ENCODE measurements at places on chromosomes 4 and X.
A peak's percentile ranks its signal among the peaks of the same experiment; 100 is the strongest.

DNA sequence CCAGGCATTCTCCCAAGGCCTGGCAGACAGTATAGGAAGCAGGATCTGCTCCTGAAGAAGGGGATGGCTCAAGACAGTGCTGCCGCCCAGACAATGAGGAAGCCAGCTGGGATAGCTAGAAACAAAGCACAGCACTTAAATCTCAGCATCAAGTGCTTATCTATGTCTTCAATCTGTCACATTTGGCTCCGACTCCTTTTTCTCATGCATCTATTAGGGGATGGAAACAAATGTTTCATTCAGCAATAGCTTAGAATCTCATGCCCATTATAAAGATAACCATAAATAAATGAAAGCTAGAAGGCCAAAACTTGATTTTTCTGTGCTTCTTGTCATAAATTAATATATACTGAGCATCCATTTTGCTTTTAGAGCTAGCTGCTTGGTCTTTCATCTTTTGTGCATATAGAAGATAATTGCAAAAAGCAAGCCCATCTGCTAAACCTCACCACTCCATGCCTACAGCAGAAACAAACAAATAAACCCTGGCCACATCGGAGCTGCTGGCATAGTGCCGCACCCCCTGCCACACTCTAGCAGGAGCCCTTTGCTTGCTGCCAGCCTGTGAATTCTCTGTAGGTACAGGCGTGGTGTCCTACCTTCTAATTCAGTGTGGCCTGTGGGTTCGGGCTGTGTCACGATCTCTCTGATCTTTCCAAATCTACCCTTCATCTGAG, 75.9 kb downstream of the AASDH start:
- DNase-seq, result no peak

GRCh38 chr4:114088481-114088880, 109.0 kb upstream of the ARSJ start:
- no peak for DNase-seq

- peak; percentile 92 for DNase-seq
These were observed 4.6 kb downstream of the ARHGAP10 start for GRCh38 chr4:147736458-147736857.

DNA sequence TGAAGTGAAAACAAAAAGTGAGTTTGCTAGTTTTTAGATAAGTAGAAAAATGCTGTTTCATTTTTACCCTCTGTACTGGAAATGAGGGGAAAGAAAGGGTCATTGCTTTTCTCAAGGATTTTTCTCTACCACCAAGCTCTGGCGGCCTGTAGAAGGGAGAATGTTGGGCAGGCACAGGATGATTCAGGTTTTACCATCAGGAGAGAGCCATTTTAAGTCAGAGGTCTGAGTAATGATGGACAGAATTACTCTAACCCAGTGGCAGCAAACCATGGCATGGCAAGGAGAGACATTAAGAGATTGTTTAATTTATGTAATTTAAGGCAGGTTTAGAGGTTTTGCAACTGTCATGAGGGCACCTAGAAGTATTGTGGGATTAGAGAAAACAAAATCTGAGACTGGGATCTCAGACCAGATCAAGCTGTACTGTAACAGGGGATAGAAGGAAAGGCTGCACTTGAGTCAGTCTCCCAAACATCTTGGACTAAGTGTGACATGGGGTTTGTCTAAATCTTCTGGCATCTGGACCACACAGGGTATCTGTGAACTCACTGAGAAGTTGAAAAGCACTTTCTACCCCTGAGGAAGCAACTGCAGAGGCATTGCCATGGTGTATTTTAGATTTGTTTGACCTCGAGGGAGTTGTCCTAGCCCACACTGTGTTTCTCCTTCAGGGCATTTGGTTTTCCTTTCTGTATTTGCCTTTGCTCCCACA, 81.6 kb downstream of the BANK1 start:
- DNase-seq, result no peak

GRCh38 chr4:160019936-160020335, 917.1 kb downstream of the RAPGEF2 start:
- no peak for DNase-seq

DNA sequence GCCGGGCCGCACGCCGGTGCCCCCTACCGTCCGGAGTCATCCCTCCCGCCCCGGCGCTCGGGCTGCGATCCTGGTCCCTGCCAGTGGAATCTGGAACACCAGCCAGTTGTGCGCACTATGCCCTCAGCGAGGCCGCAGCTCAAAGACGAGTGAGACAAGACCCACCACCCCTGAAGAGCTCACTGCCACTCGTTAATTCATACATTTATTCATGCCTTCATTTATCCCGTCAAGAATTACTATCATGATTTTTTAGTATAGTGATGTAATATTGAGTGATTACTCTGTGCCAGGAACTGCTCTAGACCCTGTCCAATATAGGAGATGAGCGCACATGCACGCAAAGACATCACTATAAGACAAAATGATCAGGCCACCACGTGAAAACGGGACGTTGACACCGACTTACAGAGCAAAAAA, 247 bp upstream of the PPA2 start:
- peak; percentile 81 for DNase-seq

- DNase-seq, result peak; percentile 96
These were observed 8.8 kb downstream of the ENPEP start for GRCh38 chr4:110484767-110485166.

DNA sequence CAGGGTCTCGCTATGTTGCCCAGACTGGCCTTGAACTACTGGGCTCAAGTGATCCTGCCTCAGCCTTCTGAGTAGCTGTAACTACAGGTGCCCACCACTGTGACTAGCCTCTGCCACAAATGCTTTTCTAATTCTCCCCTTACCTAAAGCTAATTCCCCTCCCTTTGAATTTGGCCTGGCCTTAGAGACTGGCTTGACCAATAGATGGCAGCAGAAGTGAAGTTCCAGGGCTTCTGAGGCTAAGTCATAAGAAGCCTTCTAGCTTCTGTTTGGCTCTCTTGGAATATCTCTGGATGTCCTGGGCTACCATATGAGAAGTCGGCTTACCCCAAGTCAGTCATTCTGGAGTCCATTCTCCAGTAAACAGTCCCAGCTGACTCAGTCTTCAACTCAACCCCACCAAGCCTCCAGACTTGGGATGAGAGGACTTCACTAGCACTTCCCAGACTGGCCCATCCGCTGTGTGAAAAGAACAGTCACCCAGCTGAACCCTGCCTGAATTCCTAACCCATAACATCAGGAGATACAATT, 61.0 kb downstream of the HPRT1 start:
- peak; percentile 69 for DNase-seq

- DNase-seq, result no peak
These were observed 633.5 kb upstream of the FAT1 start for GRCh38 chr4:187357045-187357643.

DNA sequence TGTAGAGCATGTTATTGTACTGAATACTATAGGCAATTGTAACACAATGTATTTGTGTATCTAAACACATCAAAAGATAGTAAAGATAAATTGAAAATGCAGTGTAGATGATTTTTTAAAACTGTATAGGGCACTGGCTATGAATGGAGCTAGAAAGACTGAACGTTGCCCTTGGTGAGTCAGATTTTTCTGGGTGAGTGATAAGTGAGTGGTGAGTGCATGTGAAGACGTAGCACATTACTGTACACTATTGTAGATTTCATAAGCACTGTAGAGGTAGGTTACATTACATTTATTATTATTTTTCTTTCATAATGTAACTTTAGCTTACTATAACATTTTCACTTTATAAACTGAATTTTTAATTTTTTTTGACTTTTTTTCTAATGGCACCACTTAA, 1491.6 kb downstream of the TECRL start:
- DNase-seq, result no peak

- DNase-seq, result no peak
These were observed 38.1 kb downstream of the GPR174 start for GRCh38 chrX:79182616-79183015.

DNA sequence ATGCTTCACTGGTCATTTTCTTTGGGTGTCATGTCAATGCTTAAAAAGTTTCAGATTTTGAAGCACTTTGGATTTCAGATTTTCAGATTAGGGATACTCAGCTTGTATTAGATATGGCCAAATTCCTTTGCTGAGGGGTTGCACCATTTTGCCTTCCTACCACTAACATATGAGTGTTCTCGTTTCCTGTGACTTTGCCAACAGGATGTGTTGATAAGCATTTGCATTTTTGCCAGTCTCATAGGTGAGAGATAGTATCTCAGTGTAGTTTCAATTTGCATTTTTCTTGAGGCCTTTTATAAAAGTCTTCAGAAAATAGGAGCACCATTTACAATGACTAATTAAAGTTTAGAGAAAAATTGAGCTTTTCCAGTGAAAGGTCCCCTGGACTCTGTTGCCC, 71.6 kb upstream of the CLCN4 start:
- DNase-seq, result no peak

GRCh38 chr4:2425386-2426068, 6.8 kb downstream of the CFAP99 start:
- no peak for DNase-seq

DNA sequence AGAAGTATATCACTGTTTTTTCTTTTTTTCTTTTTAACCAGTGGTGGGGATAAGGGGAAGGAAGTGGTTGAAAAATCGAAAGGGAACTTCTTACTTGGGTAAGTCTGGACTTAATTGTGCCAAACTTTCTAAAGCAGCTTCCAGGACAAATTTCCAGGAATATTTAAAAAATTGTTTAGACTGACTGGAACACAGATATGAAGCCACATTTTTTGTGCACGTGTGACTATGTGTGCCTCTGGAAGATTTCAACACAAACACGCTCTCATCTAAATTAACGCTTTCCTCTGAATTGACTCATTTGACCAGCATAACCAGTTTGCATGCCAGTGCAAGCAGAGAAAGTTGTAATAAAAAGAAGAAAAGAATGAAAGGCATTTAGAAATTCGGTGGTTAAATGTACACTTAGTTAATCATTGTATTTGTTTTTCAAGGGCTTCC, 18.8 kb upstream of the YTHDC1 start:
- peak; percentile 55 for DNase-seq

DNA sequence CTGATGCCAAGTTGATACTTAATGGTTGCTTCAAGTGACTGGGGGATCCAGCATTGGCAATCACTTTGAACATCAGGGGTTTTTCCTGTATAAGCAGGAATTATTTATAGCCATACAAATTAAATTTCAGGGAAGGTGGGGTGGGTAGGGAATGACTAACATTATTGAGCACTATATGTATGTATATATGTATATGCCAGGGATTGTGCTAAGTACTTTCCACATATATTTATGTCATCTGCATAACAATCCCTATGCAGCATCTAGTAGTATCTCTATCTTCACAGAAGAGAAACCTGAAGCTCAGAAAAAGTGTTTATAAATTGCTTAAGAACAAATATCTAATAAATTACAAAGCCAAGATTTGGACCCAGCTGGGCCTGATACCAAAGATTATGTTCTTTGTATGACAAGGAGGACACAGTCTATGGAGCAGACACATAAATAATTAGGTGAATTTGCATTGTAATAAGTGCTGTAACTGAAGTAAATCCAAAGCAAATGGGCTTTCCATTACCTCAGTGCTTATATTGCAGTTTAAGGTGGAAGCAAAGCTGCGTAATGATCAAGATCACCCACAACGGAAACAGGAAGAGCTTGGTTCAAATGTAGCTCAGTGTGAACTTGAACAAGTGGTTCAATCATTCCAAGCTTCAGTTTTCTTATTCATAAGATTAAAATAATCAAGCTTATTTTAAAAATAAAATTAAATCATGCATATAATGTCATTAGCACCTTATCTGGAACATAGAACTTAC, 18.9 kb upstream of the RASGEF1B start:
- DNase-seq, result no peak

DNA sequence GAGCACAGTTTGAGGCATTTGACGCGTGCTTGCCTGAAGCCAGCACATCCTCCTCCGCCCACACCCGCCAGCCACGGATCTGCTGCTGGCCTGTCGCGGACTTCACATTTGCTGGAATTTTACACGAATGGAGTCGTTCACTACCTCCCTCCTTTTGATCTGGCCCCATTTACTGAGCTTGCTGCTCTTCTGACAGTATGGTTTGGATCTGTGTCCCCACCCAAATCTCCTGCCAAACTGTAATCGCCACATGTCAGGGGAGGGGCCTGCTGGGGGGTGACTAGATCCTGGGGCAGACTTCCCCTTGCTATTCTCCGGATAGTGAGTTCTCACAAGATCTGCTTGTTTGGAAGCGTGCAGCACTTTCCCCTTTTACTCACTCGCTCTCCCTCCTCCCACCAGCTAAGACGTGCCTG, 19.9 kb upstream of the CPLX1 start:
- DNase-seq, result peak; percentile 41

GRCh38 chr4:43607827-43608461, 715.4 kb downstream of the GRXCR1 start:
- no peak for DNase-seq

DNA sequence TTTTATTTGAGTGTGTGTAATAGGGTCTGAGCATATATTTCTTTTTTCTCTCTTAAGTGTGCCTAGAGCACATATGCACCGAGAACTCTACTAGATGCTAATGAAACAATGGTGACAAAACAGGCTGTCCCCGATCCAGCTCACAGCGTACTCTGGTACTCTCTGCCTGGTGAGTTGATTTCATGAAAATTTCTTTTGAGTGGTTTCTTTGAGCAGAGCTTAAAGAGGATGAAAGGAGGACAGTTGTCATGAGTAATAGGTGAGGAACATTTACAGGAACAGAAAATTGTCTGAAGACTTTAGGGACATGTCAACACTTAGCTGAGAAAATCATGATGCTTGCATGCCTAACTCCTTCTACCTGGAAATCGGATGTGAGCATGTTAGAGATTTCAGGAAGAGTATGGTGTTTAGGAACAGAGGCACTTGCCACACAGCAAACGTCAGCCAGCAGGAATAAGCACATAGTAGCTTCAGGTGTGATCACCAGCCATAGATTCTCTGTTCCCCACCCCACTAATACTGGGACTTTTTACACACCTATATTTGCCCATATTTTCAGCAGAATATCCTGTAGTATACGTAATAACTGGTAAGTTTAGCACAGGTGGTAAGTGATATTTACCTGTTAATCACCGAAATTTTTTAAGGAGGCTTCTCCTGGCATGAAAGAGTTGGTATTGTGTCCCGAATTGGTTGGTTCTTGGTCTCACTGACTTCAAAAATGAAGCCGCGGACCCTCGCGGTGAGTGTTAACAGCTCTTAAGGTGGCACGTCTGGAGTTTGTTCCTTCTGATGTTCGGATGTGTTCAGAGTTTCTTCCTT, 111.1 kb downstream of the ZNF330 start:
- no peak for DNase-seq

- no peak for DNase-seq
These were observed 20.5 kb upstream of the AFM start for GRCh38 chr4:73460913-73461522.

- peak; percentile 88 for DNase-seq
These were observed 102.3 kb downstream of the PSAPL1 start for GRCh38 chr4:7332216-7333023.
